ENCODE measurements at places on chromosomes 4 and X.

- DNase-seq, result no peak
Measured at GRCh38 chr4:39682138-39682537, 15.8 kb upstream of the UBE2K start.

DNA sequence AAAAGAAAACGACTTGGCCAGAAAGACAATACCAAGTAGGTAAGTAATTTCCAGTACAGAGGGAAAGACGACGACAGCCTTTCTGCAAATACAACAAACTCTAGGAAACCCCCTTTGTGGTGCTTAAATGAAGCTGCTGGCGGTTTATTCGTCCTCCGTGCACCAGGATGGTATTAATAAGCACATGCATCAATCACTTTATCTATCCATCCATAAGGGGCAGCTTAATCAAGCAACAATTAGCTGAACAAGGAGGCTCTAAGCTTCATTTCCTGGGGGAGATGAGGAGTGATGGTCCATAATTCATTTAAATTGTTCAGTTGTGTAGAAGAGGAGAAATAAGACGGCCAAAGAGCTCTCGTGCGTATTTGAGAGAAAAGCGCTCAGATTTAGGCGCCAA, 26.2 kb downstream of the IRF2 start:
- DNase-seq, result no peak

GRCh38 chr4:95077864-95078263, 320.1 kb downstream of the BMPR1B start:
- no peak for DNase-seq

- DNase-seq, result no peak
Measured at GRCh38 chrX:115236560-115236959, 2.7 kb upstream of the LRCH2 start.

DNA sequence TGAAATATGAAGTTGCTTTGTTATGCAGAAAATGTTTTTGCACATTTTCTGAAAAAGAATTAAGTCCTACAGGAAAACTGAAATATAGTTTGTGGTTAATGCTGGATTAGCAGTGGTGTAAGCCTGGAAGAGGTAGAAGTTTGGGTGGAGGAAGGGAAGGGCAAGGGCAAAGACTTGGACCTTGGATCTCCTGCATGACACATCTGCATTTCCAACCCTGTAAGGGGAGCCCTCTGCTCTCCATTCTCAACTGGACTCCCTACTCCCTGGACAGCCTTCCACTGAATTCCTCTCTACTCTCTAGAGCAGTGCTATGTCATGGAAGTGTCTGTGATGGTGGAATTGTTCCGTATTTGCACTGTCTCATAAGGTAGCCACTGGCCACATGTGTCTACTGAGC, 4.6 kb downstream of the CASP6 start:
- DNase-seq, result no peak

DNA sequence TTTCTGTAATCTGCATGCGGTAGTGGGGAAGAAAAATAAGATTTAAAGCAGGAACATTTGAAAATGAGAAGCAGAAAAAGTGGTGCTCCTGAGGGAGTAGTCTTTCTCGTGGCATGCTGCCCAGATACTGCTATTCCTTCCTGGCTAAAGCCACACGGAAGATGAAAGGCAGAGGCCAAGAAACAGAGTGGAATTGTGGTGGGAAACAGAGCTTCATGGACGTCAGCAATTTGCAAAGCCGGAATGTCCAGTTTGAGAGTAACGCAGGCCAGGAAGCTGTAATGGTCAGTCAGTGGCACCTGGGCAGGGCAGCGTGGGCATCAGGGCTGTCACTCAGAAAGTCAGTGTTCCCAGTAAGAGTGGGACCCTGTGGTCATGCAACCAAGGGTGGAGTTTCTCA, 63.7 kb upstream of the FMR1 start:
- DNase-seq, result no peak

- no peak for DNase-seq
Measured at GRCh38 chr4:138010639-138011038, 231.5 kb downstream of the SLC7A11 start.

DNA sequence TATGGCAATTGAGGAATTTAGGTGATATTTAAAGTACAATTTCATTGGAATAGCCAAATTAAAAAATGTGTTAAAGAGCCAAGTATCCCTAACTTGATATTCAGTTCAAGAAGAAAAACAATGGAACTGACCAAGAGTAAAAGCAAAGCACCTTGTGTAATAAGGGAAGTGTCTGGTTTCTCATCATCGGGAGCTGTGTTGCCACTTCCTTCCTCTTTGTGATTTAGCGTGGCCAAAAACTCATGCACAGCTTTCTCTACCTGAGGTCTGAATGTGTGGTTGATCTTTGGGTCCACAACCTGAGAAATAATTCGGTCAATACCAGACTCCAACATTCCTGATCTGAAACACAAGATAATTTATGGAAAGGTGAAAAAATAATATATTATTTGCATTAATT, 12.4 kb downstream of the BOD1L1 start:
- no peak for DNase-seq

DNA sequence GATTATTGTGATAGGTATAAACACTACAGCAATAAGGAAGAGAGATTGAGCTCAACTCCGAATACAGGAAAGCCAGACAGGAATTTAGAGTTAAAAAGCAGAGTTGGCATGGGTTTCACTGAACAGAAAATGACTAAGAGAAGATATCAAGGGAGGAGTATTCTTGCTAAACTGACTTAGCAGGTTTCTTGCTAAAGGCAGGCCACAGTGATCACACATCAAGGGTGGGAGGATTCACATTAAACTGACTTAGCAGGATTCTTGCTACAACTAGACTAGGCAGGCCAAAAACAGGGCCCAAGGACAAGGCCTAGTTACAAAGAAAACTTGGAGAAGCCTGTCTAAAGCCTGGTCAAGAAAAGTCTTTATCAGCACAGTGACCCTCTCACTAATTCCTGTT, 195.1 kb downstream of the MAGEB5 start:
- DNase-seq, result no peak

- no peak for DNase-seq
Measured at GRCh38 chr4:8185295-8185694, 13.8 kb upstream of the SH3TC1 start.

- no peak for DNase-seq
Measured at GRCh38 chr4:181682367-181683047, 560.7 kb upstream of the TENM3 start.

- DNase-seq, result no peak
Measured at GRCh38 chr4:125682730-125683129, 368.0 kb downstream of the FAT4 start.

DNA sequence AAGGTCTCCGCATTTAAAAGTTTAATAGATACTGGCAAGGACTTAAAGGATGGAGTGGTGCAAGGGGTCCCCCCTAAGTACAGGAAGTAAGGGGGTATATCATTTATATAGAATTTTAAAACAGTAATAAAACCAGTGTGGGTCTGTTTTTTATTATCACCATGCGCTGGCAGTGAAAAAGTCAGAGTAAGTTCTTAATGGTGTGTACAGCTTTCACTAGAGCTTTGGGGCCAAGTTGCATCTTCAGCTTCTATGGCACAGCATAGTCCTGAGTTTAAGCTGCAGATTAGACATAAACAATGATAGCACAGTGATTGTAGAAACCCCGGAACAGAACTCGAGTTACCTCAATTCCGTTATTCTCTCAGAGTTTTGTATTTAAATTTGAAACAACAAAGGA, 27.6 kb downstream of the RHOH start:
- no peak for DNase-seq

- DNase-seq, result no peak
Measured at GRCh38 chr4:186132577-186133242, 28.2 kb downstream of the FAM149A start.

DNA sequence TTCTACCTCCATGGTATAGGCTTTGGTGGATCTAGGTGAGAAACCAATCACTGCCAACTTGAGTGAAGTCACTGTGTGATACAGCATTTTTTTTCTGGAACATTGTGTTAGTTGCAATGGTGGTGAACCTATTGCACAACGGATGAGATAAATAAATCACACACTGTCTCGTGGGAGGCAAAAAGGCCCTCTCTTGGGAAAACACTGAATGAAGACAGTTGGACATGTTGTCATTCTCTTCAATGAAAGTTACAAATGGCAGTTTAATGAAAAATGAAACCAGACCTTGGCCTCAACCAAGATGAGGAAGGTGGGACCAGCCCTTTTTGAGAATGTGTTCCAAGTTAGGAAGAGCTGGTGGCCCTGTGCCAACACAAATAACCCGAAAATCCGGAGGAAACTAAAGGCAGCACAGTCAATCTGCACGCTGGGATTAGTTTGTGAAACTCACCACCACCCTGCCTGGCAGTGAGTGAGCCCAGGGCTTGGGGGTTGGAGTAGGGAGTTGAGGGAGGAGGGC, 5.4 kb upstream of the ADGRG2 start:
- no peak for DNase-seq

- DNase-seq, result no peak
Measured at GRCh38 chr4:144709159-144709558, 63.2 kb downstream of the HHIP start.

- no peak for DNase-seq
Measured at GRCh38 chr4:185011408-185011807, 6.9 kb upstream of the HELT start.

GRCh38 chr4:184292877-184293276, 75.2 kb upstream of the ENPP6 start:
- no peak for DNase-seq

GRCh38 chr4:77358315-77358928, 201.4 kb downstream of the CCNG2 start:
- peak; percentile 2 for DNase-seq

GRCh38 chrX:96689991-96690390, 5.3 kb downstream of the DIAPH2 start:
- DNase-seq, result no peak

GRCh38 chr4:183798301-183799253, 106.5 kb upstream of the STOX2 start:
- DNase-seq, result no peak

- DNase-seq, result no peak
Measured at GRCh38 chr4:175412161-175412560, 399.9 kb downstream of the GPM6A start.

- DNase-seq, result no peak
Measured at GRCh38 chrX:87900320-87900908, 382.8 kb downstream of the KLHL4 start.

DNA sequence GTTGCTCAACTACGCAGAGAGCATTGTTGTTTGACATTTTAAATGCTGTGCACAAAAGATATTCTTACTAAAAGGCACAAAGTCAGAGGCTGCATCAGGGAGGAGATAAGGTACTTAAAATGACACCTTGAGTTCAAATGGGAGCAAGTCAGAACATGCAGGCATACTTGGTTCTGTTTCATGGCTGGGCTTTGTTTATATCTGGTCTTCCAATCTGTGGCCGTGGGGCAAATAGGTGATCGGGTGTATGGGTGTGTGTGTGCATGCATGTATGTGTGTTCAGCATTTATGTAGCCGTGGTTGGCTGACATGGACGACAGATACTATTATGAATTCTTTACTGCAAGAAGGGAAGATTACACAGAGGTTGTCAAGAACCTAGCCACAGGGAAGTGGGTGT, 106.1 kb downstream of the RASL11B start:
- no peak for DNase-seq

- DNase-seq, result no peak
Measured at GRCh38 chrX:147342197-147342596, 527.7 kb upstream of the CXorf51A start.

DNA sequence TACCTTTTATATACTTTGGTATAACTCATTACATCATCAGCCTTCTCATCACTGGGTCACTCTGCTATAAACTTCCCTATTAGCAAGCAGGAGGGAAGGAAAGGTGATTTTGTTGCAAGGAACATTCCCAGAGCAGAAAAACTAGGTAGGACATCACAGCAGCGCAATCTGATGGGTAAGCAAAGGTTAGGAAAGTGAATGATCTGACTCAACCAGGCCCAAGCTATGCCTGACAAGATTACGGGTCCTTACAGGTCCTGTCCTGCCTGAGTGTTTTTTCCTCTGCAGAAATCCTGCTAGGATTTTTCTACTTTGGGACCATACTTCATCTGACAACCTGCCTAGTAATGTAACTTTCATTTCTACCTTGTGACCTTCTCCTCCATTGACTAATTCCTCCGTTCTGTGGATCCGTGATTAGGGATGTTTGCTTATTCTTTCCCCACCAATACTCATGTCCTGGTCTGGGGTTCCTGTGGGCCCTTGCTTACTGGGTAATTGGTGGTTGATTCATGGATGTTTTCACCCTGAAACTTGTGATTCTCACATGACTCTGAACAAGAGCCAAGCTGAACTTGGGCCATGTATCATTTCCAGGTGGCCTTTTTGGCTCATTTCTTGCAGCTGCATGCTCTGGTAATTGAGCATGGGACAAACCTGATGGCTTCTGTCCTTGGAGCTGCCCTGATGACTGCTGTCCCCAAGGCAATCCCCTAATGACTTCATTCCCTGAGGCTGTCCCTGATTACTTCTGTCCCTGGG, 111.9 kb upstream of the KIT start:
- no peak for DNase-seq

- DNase-seq, result no peak
Measured at GRCh38 chrX:12962041-12962504, 12.8 kb upstream of the TMSB4X start.

DNA sequence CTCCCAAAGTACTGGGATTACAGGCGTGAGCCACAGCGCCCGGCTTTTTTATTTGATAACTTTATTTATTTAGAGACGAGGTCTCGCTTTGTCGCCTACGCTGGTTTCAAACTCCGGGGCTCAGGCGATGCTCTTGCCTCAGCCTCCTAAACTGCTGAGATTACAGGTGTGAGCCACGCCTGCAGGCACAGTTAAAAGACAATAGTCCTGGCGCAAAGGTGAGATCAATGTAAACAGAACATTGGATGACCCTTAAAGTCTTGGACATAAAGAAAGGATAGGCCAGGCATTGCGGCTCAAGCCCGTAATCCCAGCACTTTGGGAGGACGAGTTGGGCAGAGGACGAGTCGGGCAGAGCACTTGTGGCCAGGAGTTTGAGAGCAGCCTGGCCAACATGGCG, 2.8 kb upstream of the TXLNG start:
- no peak for DNase-seq

DNA sequence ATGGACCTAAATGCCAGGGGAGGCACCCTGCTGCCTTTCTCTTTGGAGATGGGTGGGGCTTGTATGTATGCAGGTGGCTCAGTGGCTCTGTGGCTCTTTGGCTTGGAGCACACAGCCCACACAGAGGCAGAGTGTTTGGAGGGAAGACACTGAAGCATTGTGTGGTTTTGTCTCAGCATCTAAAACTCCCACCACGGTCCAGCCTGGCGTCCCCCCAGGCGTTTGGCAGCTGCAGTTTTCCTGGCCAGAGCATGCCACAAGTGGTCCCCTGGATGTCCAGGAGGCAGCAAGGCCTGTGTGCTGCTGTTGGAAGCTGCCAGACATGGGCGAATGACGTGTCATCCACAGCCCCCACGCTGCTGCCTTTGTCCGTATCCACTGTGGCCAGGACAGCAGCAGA, 32.2 kb upstream of the PSAPL1 start:
- peak; percentile 62 for DNase-seq

- DNase-seq, result no peak
Measured at GRCh38 chr4:158282252-158282651, 72.0 kb downstream of the TMEM144 start.

GRCh38 chr4:25532591-25532990, 123.1 kb upstream of the SLC34A2 start:
- DNase-seq, result no peak

- DNase-seq, result no peak
Measured at GRCh38 chrX:7934026-7934425, 6.8 kb upstream of the PNPLA4 start.
